Temporal lobe (tissue), 4 donors: ENCODE measurements at places on chromosomes 11 and 22. TPM values are rescaled to one million over a fixed set of nuclear protein-coding genes. Genes with fewer than 3 reads are reported as not detected.

TNNT3 gene
- not detected for total RNA-seq

PTH gene
- total RNA-seq = not detected

NCF4 gene
- 0.74 TPM for total RNA-seq

PRSS23 gene
- 19.9 TPM for total RNA-seq
